ENCODE measurements at places on chromosomes 2 and 18. TPM values are rescaled to one million over a fixed set of nuclear protein-coding genes. Genes with fewer than 3 reads are reported as not detected.

Gene ELAC1
- 9.2 TPM for total RNA-seq

DNA sequence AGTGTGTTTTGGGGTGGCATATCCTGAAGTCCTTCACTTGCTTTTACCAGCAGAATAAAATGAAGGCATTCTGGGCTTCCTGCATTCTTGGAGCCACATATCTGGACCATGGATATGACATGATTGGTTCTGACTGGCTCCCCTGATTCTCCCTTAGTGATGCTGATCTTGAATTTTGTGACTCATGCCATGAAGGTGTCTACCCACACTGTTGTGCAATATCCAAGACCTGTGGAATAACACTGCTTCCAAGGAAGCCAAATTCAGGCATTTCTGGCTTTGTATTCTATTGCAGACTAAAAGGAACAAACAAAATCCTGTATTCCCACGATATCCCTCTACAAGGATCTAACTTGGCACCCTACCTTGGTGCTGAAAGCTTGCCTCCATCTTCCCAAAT, 125.8 kb downstream of the LYPD6B start:
- H3K4me3 ChIP-seq, result no peak overlapping the region
- DNase-seq, result no peak
- H3K4me1 ChIP-seq, result peaks cover 60% of the 10 kb centered on the region
- no peaks in the 10 kb centered on the region for H3K27me3 ChIP-seq

Gene SPATA3
- not detected for total RNA-seq

DNA sequence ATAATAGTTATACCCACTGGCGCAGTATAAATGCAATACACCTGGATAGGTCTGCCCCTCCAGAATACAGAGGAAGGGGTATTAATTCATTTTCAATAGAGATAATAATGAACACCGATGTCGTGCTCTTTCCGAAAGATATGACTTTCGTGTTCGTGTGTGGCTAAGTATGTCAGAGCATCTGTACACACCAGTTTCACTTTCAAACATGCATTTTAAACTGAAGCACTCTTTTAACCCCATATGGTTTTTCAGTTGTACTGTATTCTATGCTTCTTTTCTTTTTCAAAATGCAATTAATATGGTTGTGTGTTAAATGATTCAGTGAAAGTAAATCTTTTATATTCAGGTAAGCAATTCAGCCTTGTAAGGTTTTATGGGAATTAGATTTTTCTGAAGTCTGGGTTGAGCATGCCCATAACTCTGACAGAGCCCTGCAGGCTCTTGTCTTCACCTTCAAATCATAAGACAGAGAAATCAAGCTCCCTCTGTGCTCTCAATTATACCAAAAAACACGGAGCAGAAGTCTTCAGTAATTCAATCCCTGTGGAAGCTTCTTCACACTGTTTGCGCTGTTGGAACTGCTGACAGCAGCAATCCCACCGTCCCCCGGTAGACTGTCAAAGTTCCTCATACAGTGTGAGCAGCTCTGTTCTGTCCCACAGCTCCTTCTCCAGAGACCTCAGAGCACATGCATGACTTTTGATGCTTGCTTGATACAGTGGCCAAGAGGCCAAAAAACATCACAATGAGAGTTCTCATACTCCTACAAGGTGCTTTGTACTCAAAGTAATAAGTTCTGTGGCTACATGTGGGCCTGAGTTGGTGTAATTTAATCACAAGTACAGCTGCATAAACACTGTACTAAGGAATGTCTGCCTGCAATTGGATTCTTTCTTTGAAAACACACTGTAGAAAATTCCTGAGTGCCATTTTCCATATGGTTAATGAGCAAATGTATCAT, 186.8 kb downstream of the ZNF521 start:
- DNase-seq, result no peak
- H3K36me3 ChIP-seq, result peaks cover 2% of the 10 kb centered on the region
- no peak overlapping the region for H3K4me3 ChIP-seq

DNA sequence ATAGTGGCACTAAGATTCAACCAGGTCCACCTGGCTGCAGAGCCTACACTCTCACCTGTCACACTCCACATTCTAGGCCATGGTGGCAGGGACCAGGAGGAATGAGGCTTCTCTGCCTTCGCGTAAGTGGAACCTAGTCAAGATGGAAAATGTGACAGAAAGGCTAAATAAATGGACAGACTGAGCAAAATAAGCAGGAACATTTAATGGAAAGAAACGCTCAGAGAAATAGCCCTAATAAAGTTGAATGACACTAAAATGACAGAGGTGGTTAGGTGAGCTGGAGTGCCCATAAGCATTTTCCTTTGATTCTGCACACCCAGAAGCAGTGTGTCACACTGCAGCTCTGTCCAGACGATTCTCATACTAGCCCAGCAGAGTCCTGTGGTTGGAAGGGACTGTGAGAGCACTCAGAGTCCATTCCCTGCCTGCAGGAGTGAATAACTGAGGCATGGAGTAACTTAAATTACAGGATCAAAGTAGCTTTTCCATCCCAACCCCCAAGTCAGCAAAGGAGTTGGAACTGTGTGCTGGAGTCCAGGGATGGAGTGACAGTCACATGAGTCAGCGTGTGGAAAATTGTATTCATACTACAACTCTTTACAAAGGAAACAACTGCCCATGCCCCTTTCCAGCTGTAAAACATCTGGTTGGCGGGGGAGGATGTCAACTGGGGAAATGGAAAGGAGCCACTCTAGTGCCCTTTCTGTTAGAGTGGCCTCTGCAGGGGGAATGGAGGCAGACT, 105.4 kb upstream of the LGALSL start:
- H3K4me1 ChIP-seq, result peaks cover 1% of the 10 kb centered on the region
- no peaks in the 10 kb centered on the region for H3K27me3 ChIP-seq
- no peak overlapping the region for H3K4me3 ChIP-seq

DNA sequence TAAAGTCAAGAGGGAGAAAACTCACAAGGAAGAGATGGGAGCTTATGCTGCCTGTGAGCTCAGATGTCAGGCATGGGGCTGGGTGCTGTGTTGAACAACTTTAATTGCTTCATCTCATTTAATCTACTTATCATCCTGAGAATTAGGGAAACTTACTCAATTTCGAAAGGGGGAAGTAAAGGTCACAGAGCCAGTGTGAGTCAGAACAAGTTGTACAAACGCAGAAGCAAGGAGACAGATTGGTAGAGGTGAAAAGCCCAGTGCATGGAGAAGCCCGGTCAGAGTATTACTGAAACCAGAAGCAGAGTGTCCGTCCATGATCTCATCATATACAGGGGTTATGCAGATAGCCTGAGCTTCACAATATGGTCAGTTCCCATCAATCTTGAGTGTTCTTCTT, 281.1 kb upstream of the POU3F3 start:
- no peak overlapping the region for H3K4me3 ChIP-seq
- no peaks in the 10 kb centered on the region for H3K4me1 ChIP-seq
- H3K36me3 ChIP-seq, result no peaks in the 10 kb centered on the region
- H3K27me3 ChIP-seq, result no peaks in the 10 kb centered on the region
- DNase-seq, result no peak

DNA sequence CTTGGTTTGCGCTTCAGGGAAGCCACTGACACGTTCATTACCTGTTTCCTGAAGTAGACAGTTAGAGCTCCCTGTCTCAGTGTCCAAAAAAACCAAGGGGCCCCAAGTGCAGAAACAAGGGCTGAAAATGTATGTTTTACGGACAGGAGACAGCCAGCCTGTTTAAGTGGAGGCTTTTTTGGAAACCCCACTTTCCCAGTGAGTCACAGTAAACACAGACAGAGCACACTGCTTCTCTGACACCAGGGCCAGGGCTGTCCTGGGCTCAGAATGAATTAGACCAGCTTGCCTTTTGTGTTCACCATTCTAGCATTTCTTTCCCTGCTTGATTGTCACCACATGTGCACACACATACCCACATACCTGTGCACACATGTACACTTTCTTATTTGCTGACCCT, 128.6 kb downstream of the SH3RF3 start:
- H3K4me3 ChIP-seq, result no peak overlapping the region
- peaks cover 19% of the 10 kb centered on the region for H3K4me1 ChIP-seq
- no peaks in the 10 kb centered on the region for H3K36me3 ChIP-seq
- H3K27ac ChIP-seq, result no peak overlapping the region
- no peak for DNase-seq

DNA sequence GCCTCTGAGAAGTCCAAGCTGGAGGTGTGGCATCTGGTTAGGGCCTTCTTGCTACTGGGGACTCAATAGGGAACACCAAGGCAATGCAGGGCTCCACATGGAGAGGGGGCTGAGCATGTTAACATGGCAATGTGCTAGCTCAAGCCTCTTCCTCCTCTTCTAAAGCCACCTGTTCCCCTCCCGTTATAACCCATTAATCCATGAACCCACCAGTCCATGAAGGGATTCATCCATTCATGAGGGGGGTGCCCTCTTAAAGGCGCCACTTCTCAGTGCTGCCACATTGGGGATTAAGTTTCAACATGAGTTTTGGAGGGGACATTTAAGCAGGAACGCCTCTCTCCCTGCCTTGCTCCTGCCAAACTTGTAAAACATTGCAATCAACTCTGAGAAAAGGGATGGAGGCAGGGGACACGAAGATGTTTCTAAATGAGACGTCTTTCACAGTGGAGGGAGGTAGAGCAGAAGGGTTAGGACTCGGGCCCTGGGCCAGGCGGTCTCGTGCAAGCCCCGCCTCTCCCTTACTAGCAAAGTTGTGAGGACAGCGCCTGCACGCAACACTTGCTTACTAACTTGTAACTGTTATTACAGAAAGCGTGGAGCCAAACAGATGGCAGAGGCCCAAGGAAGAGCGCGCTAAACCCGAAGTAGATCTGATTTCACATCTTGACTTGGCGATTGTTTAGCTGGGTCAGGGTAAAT, 118.2 kb upstream of the ZNF516 start:
- H3K36me3 ChIP-seq, result no peaks in the 10 kb centered on the region
- no peak overlapping the region for H3K4me3 ChIP-seq
- no peaks in the 10 kb centered on the region for H3K27me3 ChIP-seq
- H3K27ac ChIP-seq, result no peak overlapping the region

Gene SCG2
- total RNA-seq, result 163 TPM

GRCh38 chr2:72765997-72766609, 59.7 kb downstream of the EXOC6B start:
- H3K4me3 ChIP-seq, result no peak overlapping the region
- DNase-seq, result no peak
- no peak overlapping the region for H3K27ac ChIP-seq

Gene RGPD5
- total RNA-seq, result 107 TPM

DNA sequence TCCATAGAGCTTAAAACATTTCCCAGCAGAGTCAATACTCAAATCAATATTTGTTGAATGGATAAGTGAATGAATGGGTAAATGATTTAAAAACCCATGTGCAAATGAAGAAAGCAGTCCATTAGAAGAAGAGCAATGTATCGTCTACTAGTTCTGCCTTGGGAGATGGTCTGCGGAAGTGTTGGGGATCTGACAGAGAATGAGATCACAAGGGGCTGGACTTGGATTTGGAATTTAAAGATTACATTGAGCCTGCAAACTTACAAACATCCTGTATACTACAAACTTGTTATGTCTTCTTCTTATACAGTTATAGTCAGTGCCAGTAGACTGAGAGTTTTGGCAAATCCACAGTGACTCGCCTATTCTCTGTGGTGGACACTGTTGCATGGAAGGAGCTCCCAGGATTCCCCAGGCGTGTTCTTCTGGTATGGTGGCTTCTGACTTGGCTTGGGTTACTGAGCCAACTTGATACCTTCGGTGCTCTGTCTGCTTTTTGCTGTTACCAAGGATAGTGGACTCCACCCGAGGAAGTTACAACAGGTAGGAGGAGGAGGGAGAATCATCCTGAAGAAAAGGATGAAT, 163.3 kb upstream of the SERPINE2 start:
- no peaks in the 10 kb centered on the region for H3K27me3 ChIP-seq
- no peak overlapping the region for H3K4me3 ChIP-seq
- no peak for DNase-seq
- no peak overlapping the region for H3K27ac ChIP-seq
- H3K36me3 ChIP-seq, result no peaks in the 10 kb centered on the region
- H3K4me1 ChIP-seq, result peaks cover 11% of the 10 kb centered on the region

- H3K4me3 ChIP-seq, result no peak overlapping the region
- no peak overlapping the region for H3K27ac ChIP-seq
- no peaks in the 10 kb centered on the region for H3K27me3 ChIP-seq
These were observed 369.1 kb downstream of the SETBP1 start for GRCh38 chr18:45049578-45050319.

Gene TUBB8B
- 0.93 TPM for total RNA-seq

- no peak overlapping the region for H3K27ac ChIP-seq
- no peaks in the 10 kb centered on the region for H3K27me3 ChIP-seq
- DNase-seq, result no peak
- no peaks in the 10 kb centered on the region for H3K36me3 ChIP-seq
These were observed 34.1 kb downstream of the AGAP1 start for GRCh38 chr2:235527806-235528469.

GRCh38 chr2:207640160-207640559, 15.0 kb upstream of the METTL21A start:
- no peak overlapping the region for H3K27ac ChIP-seq
- DNase-seq, result no peak
- no peak overlapping the region for H3K4me3 ChIP-seq
- H3K36me3 ChIP-seq, result no peaks in the 10 kb centered on the region

GRCh38 chr18:77068321-77069312, 64.0 kb downstream of the MBP start:
- no peak overlapping the region for H3K4me3 ChIP-seq
- peaks cover 19% of the 10 kb centered on the region for H3K4me1 ChIP-seq
- H3K36me3 ChIP-seq, result peaks cover 14% of the 10 kb centered on the region
- no peaks in the 10 kb centered on the region for H3K27me3 ChIP-seq
- H3K27ac ChIP-seq, result peak overlapping the region; percentile 94
- no peak for DNase-seq

All from progenitor cell of endocrine pancreas (in vitro differentiated cells).